ENCODE measurements at places on chromosomes 1 and 21. TPM values are rescaled to one million over a fixed set of nuclear protein-coding genes. Genes with fewer than 3 reads are reported as not detected.
A peak's percentile ranks its signal among the peaks of the same experiment; 100 is the strongest.

GRCh38 chr1:30058970-30059369 is 664.4 kb downstream of the MATN1 start:
- no peaks in the 10 kb centered on the region for H3K36me3 ChIP-seq
- peaks cover 2% of the 10 kb centered on the region for H3K27me3 ChIP-seq
- no peak overlapping the region for H3K27ac ChIP-seq
- DNase-seq: no peak

DNA sequence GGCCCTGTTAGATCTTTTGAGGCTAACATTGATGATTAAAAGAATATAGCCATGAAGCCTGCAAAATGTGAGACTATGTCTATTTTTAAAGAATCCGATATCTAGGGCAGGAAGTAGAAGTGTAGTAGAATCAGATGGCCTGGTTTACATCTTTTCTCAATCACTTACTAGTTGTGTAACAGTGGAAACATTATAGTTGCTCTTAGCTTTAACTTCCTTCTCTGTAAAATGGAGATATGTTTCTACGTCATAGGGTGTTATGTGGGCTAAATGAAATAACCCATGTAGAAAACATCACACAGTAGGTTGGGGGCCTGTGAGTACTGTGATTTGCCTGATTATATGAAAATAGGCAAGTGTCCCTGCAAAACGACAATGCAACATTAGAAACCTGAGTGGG is 4.4 kb upstream of the IGFN1 start:
- H3K4me1 ChIP-seq: peaks cover 26% of the 10 kb centered on the region
- H3K4me3 ChIP-seq: no peak overlapping the region
- no peak overlapping the region for H3K27ac ChIP-seq
- no peaks in the 10 kb centered on the region for H3K27me3 ChIP-seq
- H3K36me3 ChIP-seq: no peaks in the 10 kb centered on the region
- DNase-seq: no peak

DNA sequence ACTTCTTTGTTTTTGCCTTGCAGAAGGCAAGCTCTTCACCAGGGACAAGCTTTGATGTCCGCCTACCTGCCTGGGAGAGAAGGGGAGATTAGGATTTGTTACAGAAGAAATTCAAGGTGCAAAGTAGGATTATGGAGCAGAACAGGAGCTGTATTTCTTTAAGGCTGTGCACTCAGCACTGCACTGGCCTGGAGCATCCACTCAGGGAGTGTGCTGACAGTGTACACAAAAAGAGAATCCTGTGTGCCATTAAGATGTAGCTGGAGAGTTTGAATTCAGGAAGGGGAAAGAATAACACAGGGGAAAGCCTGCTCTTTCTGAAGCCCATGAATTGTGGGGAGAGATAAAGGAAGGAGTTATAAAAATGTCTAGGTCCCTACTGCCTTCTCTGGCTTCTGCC is 137.7 kb upstream of the ETS2 start:
- H3K4me3 ChIP-seq: no peak overlapping the region
- H3K27me3 ChIP-seq: peaks cover 15% of the 10 kb centered on the region
- H3K36me3 ChIP-seq: no peaks in the 10 kb centered on the region
- no peaks in the 10 kb centered on the region for H3K4me1 ChIP-seq

Gene MMP23B
- 40.3 TPM for total RNA-seq

Gene TCEA3
- total RNA-seq: 33.3 TPM

Gene WNT9A
- total RNA-seq: 5.5 TPM

Gene TDRD10
- 1.9 TPM for total RNA-seq

DNA sequence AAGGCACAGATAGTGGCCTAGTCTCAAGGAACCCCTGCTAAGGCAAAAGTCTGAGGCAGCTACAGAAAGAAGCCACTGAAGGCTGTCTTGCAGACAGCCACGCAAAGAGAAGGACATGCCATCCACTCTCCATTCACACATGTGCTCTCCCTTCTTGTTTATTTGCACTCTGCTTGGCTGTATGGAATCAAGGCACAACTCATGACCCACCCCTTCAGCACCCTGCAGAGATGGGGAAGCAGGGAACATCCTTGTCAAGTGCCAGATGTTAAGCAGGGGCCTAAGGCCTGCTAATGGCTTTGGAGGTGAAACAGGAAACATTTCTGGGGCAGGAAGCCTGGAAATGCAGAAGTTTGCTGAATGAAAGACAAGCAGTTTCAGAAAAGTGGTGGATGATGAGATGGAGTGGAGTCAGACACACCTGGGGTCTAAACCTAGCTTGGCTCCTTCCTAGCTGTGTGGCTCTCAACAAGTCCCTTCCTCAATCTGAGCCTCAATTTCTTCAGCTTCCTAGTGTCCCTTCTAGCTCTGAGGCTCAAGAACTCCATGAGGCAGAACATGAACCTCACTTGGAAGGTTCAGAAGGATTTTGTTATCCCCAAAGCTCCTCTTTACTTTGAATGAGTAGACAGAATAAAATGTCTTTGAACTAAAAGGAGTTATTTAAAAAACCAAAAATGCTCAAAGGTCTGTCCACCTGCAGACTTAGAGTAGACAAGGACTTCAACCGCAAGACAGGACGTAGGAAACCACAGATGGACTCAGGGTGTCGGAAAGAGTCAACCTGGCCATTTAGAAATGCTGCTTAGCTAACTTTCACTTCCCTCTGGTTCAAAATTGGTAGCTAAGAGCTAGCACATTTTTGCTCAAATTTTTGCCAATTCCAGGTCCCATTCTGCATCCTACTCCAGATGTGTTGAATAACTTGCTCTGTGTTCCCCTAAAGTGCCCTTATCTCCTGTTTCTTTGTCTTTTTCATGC is 283.1 kb downstream of the PLPP3 start:
- H3K4me1 ChIP-seq: peaks cover 3% of the 10 kb centered on the region
- DNase-seq: no peak
- H3K27ac ChIP-seq: no peak overlapping the region
- H3K4me3 ChIP-seq: no peak overlapping the region
- no peaks in the 10 kb centered on the region for H3K27me3 ChIP-seq
- no peaks in the 10 kb centered on the region for H3K36me3 ChIP-seq

Gene DSTYK
- total RNA-seq: 10.1 TPM

Gene CXADR
- 40.2 TPM for total RNA-seq

DNA sequence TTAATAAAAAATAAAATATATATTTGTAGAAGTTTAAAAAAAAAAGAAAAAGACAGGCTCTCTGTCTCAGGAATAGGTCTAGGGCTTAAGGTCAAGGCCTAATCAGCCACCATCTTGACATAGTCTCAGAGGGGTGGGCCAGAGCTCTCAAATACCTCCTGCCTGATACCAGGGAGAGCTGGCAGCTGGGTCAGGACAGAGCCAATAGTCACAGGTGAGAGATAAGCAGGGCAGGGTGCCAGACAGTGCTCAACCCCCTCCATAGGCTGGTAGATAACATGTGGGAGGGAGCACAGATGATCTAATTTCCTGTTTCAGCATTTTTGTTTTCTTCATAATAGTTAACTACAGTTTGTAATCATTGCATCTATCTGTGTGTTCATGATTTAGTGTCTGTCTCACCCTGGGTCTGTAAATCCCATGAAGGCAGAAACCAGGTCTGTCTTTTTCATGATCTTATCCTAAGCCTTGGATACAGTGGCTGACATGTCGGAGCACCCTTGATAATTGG is 152.0 kb upstream of the GRIK3 start:
- H3K27me3 ChIP-seq: no peaks in the 10 kb centered on the region
- no peak overlapping the region for H3K27ac ChIP-seq
- no peaks in the 10 kb centered on the region for H3K4me1 ChIP-seq
- DNase-seq: no peak
- H3K4me3 ChIP-seq: no peak overlapping the region

GRCh38 chr1:34683616-34684015 is 71.2 kb upstream of the GJB5 start:
- no peak for DNase-seq
- H3K4me3 ChIP-seq: no peak overlapping the region
- no peaks in the 10 kb centered on the region for H3K4me1 ChIP-seq
- H3K36me3 ChIP-seq: no peaks in the 10 kb centered on the region
- H3K27ac ChIP-seq: no peak overlapping the region
- no peaks in the 10 kb centered on the region for H3K27me3 ChIP-seq

Gene SOX13
- 42.0 TPM for total RNA-seq

Gene MIXL1
- 0.49 TPM for total RNA-seq

DNA sequence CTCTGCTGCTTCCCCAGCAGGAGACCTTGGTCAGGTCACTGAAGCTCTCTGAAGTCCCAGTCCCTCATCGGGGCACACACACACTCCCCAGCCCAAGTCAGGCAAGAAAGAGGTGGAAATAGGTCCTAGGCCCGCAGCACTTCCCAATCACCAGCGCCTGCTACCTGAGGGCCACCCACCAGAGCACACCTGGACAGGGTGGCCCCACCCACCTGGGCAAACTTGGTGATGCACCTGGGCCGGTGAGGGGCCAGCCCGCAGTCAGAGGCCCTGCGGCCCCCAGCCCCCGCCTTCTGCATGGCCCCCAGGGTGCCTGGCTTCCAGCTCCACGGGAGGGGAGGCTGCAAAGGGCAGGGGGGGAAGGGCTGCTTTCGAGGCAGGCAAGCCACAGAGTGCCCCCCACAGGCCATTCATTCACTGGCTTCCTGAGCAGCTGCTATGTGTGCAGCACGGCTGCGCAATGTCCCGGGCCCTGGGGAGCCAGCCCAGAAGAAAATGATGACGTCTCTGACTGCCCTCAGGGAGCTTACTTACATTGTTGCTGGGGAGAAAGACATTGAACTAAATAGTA is 4.7 kb downstream of the SH2D5 start:
- H3K4me3 ChIP-seq: no peak overlapping the region
- peaks cover 26% of the 10 kb centered on the region for H3K27me3 ChIP-seq
- peaks cover 12% of the 10 kb centered on the region for H3K4me1 ChIP-seq
- DNase-seq: peak; percentile 12

GRCh38 chr1:225021037-225021436 is 91.6 kb downstream of the DNAH14 start:
- DNase-seq: no peak
- H3K27me3 ChIP-seq: no peaks in the 10 kb centered on the region
- H3K27ac ChIP-seq: no peak overlapping the region
- no peaks in the 10 kb centered on the region for H3K4me1 ChIP-seq
- no peak overlapping the region for H3K4me3 ChIP-seq

Gene ACADM
- 36.4 TPM for total RNA-seq

DNA sequence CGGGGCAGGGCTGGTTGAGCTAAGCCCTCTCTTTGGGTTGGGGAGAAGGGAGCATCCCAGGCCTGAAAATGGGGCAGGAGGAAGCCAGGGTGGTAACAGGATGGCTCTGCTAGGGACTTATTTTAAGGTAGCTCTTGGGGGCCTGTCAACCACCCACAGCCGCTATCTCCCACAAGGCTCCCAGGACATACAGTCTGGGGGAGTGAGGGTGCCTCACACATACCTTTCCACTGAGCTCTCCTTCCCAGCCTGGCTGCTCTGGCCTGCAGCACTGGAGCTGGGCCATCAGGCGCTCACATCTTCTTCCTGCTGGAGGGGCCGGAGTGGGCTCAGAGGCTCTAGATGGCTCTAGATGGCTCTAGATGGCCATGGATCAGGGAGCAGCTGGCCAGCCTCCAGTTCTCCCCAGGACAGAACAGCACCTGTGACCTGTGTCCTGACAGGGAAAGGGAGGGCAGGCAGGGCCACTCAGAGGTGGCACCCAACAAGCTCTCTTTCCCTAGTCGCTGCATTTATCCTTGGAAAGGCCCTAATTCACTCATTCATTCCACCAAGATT is 11.0 kb upstream of the NPPB start:
- H3K36me3 ChIP-seq: no peaks in the 10 kb centered on the region
- H3K4me1 ChIP-seq: peaks cover 5% of the 10 kb centered on the region
- H3K27ac ChIP-seq: no peak overlapping the region
- H3K4me3 ChIP-seq: no peak overlapping the region
- no peak for DNase-seq
- H3K27me3 ChIP-seq: no peaks in the 10 kb centered on the region

Gene IQGAP3
- 1.0 TPM for total RNA-seq

DNA sequence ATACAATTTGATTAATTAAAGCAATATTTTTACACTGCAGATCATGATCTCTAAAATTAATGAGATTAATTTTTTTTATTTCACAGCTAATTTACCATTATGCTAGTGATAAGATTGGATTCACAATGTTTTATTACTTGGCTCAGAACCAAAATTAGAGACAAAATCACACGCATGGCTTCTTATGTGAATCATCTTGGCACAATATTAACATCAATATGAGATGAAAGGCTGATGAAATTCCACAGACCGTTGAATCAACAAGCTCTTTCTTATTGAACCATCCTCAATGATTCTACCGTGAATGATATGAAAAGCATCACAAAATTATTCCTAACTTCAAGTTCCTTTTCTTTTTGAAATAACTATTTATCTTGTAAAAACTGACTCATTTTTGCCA is 544.9 kb downstream of the KCNT2 start:
- H3K36me3 ChIP-seq: no peaks in the 10 kb centered on the region
- H3K27me3 ChIP-seq: no peaks in the 10 kb centered on the region
- no peaks in the 10 kb centered on the region for H3K4me1 ChIP-seq
- H3K4me3 ChIP-seq: no peak overlapping the region
- peak; percentile 4 for DNase-seq

GRCh38 chr1:89171067-89171438 is 4.8 kb downstream of the GBP7 start:
- H3K27ac ChIP-seq: no peak overlapping the region
- no peaks in the 10 kb centered on the region for H3K36me3 ChIP-seq
- H3K4me3 ChIP-seq: no peak overlapping the region
- no peaks in the 10 kb centered on the region for H3K27me3 ChIP-seq
- H3K4me1 ChIP-seq: no peaks in the 10 kb centered on the region

DNA sequence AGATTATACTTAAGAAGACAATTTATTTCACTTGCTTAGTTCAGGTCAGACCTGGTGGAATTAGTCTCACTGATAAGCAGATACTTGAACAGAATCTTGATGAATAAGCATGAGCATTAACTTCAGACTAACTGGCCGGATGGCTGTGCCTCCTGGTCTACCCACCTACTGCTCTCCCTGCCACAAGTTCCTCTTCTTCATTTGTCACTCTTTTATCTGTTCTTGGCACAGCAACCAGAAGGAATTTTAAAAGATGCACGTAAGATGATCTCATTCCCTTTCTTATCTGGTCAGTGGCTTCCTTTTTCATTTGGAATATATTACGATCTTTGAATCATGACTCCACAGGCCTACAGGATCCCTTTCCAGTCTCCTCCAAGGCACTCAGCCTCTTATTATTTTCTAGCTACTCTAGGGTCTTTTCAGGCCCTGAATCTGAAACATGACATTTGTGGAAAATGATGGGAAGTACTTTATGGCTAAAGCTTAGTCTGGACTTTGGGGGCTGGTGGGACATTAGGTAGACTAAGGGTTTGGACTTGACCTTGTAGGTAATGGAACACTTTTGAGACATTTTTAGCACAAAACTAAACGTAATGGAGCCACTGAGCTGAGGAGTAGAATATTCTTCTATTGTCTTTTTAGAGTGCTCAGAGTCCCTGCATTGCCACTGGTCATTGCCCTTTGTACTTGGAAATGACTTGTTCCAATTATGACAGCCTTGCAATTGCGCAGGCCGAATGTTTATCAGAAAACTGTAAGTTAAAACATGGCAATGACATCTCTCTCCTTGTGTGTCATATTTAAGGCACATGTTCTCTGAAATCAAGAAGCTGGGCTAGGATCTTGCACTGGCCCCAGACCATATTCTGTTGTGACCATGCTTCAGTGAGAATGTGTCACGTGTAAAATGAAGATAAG is 16.0 kb downstream of the ST6GALNAC3 start:
- no peak for DNase-seq
- H3K27ac ChIP-seq: no peak overlapping the region
- no peaks in the 10 kb centered on the region for H3K27me3 ChIP-seq
- H3K4me1 ChIP-seq: peaks cover 32% of the 10 kb centered on the region

GRCh38 chr1:97893844-97894243 is 27.0 kb downstream of the DPYD start:
- H3K27me3 ChIP-seq: no peaks in the 10 kb centered on the region
- no peaks in the 10 kb centered on the region for H3K36me3 ChIP-seq

GRCh38 chr1:36118447-36119204 is 6.4 kb downstream of the COL8A2 start:
- no peaks in the 10 kb centered on the region for H3K36me3 ChIP-seq
- H3K27ac ChIP-seq: no peak overlapping the region
- H3K4me3 ChIP-seq: no peak overlapping the region

Data from lung (tissue), 17 donors.